ENCODE measurements at places on chromosomes 5 and 9. TPM values are rescaled to one million over a fixed set of nuclear protein-coding genes. Genes with fewer than 3 reads are reported as not detected.

The OGN gene
- not detected for total RNA-seq

The SAXO1 gene
- not detected for total RNA-seq

The IL17B gene
- total RNA-seq, result not detected

The HTR4 gene
- total RNA-seq, result not detected

DNA sequence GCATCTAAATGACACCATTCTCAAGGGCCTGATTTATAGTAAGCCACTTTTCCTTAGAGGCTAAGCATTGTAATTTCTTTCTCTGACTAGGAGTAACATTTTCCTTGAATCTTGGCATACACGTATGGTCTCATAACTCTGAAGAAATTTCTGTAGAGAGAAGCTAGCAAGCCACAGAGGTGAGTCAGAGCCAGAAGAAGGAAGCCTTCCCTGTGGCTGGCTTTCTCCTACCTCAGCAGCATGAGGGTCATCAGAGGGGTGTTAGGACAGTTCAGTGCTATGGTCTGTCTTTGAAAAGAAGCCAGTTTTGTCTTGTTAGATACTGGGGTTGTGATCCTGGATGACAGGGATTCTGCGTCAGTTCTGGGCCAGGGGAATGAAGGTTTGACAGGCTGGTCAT, 3.2 kb downstream of the SNX30 start:
- DNase-seq, result no peak
- H3K4me1 ChIP-seq, result peaks cover 50% of the 10 kb centered on the region
- H3K27ac ChIP-seq, result no peak overlapping the region
- no peak overlapping the region for H3K4me3 ChIP-seq

GRCh38 chr9:92564982-92565381, 29.2 kb upstream of the ECM2 start:
- no peaks in the 10 kb centered on the region for H3K4me1 ChIP-seq
- DNase-seq, result no peak
- H3K36me3 ChIP-seq, result peaks cover 2% of the 10 kb centered on the region
- no peak overlapping the region for H3K27ac ChIP-seq
- H3K27me3 ChIP-seq, result no peaks in the 10 kb centered on the region

GRCh38 chr9:134403682-134404301, 77.5 kb downstream of the RXRA start:
- H3K36me3 ChIP-seq, result no peaks in the 10 kb centered on the region
- DNase-seq, result no peak
- H3K4me1 ChIP-seq, result peaks cover 51% of the 10 kb centered on the region
- H3K27ac ChIP-seq, result peak overlapping the region; percentile 56

GRCh38 chr9:136334541-136334940, 7.2 kb downstream of the GPSM1 start:
- no peaks in the 10 kb centered on the region for H3K36me3 ChIP-seq
- no peaks in the 10 kb centered on the region for H3K4me1 ChIP-seq
- no peak for DNase-seq
- H3K4me3 ChIP-seq, result no peak overlapping the region

- no peaks in the 10 kb centered on the region for H3K4me1 ChIP-seq
- H3K4me3 ChIP-seq, result no peak overlapping the region
- peaks cover 2% of the 10 kb centered on the region for H3K27me3 ChIP-seq
Measured at GRCh38 chr9:105007143-105007542, 79.2 kb upstream of the ABCA1 start.

GRCh38 chr9:133793471-133793870, 55.3 kb upstream of the SARDH start:
- H3K36me3 ChIP-seq, result peaks cover 63% of the 10 kb centered on the region
- H3K4me3 ChIP-seq, result peak overlapping the region; percentile 57
- H3K27ac ChIP-seq, result peak overlapping the region; percentile 66
- no peak for DNase-seq
- no peaks in the 10 kb centered on the region for H3K27me3 ChIP-seq
- H3K4me1 ChIP-seq, result peaks cover 69% of the 10 kb centered on the region

Data from activated B cell treated with CpG ODN at 0.5 μM for 24 hours (primary cell).